ENCODE measurements at places on chromosomes 16 and 17.

DNA sequence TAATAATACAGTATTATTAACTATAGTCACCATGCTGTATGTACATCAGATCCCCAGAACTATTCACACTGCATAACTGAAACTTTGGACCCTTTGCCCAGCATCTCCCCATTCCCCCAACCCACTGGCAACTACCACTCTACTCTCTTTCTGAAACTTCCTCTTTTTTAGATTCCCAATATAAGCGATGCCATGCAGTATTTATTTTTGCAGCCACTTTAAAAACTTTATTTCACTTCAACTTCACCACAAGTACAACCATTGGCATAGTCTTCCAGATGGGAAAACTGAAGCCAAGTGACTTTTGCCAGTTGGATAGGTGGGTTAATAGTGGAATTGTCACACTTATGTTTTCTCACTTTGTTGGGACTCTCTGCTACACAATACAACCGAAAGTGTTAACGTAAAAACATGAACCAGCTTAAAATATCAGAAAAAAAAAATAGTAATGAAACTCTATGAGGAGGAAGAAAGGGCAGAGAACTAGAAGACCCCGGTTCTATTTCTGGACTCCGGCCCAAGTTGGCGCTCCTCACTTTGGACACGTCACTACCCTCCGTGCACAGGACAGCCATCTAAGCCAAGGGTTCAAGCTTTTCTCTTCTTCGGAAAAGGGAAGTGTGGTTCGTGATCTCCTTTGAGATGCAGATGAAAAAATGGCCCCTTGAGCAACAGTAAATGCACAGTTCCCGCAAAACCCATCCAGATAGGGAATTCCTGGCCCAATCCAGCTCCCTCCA is 743 bp downstream of the SHCBP1 start:
- no peak for DNase-seq

DNA sequence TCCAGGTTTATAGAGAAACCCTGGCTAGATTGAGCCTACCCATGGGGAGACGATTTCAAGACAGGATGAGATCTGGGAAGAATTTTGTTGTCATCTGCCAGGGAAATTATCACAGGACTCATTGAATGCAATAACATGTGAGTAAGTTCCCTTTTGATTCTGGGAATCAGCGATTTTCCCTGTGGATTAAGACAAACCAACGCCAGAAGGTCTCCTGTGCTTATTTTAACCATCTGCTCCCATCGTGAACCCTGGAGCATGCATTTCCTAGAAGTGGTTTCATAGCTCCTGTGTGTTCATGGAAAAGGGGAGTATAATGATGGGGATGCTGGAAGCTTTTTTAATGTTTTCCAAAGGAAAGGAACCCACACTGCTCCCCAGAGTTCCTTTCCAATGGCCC is 21.0 kb upstream of the ARHGAP44 start:
- DNase-seq = no peak

DNA sequence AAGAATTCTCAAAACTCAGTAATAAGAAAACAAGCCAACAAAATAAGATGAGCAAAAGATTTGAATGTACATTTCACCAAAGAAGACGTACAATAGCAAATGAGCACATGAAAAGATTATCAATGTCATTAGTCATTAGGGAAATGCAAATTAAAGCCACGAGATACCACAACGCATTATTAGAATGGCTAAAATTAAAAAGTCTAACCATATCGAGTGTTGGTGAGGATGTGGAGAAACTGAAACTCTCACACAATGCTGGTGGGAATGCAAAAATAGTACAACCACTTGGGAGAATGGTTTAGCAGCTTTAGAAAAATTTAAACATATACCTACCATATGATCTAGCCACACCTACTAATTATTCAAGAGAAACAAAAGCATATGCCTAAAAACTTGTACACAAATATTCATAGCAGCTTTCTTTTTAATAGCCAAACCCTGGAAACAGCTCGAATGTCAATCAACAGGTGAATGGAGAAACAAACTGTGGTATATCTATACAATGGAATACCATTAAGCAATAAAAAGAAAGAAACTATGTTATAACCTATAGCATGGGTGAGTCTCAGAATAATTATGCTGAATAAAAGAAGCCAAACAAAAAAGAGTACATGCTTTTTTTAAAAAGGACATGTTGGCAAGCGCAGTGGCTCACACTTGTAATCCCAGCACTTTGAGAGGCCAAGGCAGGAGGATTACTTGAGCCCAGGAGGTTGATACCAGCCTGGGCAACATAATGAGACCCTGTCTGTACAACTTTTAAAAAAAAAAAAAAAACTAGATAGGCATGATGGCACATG is 103.6 kb downstream of the LITAF start:
- no peak for DNase-seq

DNA sequence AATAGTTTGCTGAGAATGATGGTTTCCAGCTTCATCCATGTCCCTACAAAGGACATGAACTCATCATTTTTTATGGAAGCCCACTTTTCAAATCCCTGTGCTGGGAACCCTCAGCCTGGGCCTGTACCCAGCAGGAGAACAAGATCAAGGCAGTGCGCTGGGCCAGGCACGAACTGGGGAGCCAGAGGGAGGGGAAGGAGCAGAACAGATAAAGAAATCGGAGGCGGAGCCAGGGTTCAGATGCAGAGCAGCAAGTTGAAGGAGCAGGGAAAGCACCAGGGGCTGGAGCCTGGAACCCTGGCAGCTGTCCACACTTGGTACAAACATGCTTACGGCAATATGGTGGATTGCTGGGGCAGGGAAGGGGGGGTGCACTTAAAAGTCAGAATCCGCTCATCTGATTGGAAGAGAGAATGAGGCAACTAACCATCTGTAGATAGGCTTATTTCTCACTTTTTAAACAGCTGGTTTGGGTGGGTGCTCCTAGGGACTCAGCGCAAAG is 107.5 kb downstream of the NOG start:
- no peak for DNase-seq

DNA sequence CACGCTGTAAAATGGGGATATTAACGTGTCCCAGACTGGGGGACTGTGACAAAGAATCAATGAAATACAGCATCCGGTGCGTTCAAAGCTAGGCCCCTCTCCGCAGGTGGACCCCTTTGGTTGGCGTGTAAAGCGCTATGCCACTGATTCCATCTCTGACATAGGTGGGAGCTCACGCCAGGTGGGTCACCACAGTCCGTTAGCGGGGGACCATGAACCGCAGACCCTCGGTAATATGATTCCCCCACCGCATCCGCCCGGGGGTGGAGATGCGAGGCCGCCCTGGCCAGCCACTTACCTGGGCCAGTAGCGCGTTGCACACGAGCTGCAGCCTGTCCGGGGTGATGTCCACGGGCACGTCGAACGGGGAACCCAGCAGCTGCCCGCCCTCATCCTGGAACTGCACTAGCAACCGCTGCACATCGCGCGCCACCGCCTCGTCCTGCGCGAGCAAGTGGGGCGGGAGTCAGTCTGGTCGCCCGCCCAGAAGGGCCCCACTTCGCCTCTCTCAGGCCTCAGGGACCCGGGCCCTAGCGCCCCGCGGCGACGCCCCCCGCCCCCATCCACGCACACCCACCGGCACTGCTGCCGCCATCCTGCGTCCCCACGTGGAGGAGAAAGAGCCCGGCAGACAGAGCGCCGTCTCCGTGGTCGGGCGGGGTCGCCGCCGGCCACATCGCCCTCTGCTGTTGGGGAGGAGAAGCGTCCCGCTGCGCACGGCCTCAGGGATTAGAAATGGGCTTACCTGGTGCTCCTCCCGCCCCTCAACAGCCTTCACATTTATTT is at the start of gene NLE1:
Gene NLE1 (minus strand): TSS at position 623 of the 786 bp plus-strand sequence. CDS start 28 bp downstream, at position 595.
- peak; percentile 85 for DNase-seq

DNA sequence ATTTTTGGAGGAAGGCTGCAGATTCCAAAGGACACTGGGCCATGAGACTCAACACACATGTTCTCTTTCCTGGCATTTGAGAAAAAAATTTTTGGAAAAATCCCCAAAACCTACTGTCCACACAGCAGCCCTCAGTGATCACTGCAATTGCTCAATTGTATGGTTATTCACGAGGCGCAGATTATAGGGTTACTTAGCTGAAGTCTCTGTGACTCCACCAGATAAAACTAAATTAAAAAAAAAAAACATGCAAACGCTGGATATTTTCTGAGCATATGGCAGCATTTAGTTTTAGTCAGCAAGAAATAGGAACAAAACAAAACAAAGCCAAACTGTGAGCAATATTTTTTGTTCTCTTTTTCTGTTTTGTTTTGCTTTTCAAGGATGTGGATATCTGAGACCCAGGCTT is 83.8 kb upstream of the FAM20A start:
- DNase-seq = no peak

DNA sequence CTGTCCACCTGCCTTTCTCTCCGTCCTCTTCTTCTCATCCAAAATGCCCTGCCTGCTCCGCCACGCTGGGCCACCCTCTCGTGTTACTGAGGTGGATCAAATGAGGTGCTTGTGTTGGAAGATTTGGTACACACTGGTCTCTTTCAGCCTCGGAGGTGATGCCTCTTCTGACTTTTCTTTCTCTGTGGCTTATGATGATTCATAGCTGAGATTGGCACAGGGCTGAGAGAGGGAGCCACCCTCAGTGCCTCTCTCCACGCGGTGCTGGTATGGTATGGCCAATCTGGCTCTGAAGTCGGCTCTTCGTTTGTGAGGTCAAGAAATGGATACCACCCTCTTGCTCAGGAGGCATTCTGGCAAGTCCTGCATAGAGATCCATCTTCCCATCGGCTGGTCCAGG is 82.4 kb downstream of the PLCG2 start:
- no peak for DNase-seq

GRCh38 chr17:17605729-17606088 is 14.2 kb upstream of the PEMT start:
- no peak for DNase-seq

- no peak for DNase-seq
These were observed 13.9 kb downstream of the ATP2A1 start for GRCh38 chr16:28891964-28892890.

DNA sequence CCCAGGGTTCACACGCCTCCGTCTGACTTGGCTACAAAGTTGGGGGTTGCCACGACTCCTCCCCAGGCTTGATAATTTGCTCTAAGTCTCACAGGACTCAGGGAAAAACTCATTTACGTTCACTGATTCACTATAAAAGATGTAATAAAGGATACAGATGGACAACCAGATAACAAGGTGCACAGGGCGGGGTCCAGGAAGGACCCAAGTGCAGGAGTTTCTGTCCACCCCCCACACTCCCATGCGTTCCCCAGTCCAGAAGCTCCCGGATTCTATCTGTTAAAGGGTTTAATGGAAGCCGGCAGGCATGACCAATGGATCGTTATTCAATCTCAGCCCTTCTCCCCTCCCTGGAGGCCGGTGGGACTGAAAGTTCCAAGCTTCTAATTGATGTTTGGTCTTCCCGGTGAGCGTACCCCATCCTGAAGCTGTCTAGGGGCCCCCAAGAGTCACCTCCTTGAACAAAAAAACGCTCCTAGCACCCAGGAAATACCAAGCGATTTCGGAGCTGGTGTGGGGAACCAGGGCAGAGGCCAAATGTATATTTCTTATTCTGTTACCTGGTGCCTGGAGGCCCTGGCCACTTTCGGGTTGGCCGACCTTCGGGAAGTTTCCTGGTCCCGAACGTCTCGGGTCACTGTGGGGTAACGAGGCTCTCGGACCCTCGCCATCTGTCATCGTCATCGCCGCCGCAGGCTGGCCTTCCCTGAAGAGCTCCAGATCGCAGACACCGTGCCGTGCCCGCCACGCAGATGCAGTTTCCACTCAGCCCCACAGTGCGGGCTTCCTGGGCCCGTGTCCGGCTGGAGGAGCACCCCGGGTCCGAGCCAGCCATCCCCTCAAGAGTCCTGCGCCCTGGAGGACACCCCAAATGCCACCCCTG is 13.5 kb upstream of the METRNL start:
- DNase-seq = no peak
